CD4-positive, alpha-beta T cell treated with Interleukin-12 subunit alpha and Interleukin-12 subunit beta, for 1 hour (primary cell): ENCODE measurements at places on chromosomes 7 and 10.

- no peak for DNase-seq
Observed at GRCh38 chr10:60942134-60942787, 1.7 kb downstream of the RHOBTB1 start.

GRCh38 chr10:28704464-28705161, 27.3 kb downstream of the BAMBI start:
- no peak for DNase-seq

- DNase-seq: no peak
Observed at GRCh38 chr7:156096771-156097538, 284.7 kb upstream of the SHH start.

DNA sequence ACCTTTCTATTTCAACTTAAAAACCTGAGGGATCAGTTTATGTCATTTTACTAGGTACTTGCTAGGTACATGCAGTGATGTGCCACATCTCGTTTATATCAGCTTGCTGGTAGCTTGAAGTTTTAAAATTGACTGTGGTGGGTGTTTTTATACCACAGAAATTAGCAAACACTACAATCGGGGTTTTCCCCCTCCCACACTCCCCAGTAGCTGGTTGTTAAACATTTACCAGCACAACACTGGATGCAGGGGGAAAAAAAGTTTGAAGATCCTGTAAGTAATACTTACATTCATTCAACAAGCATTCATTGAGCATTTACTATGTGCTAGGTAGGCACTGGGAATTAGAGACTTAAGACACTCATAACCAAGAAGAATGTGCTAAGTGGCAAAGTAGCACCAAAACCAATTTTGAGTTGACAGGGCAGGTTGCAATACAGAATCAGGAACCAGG, 32.6 kb downstream of the USP6NL start:
- no peak for DNase-seq

GRCh38 chr7:45223728-45224630, 66.4 kb downstream of the RAMP3 start:
- DNase-seq: no peak

- no peak for DNase-seq
Observed at GRCh38 chr7:101608772-101609713, 20.1 kb downstream of the MYL10 start.

DNA sequence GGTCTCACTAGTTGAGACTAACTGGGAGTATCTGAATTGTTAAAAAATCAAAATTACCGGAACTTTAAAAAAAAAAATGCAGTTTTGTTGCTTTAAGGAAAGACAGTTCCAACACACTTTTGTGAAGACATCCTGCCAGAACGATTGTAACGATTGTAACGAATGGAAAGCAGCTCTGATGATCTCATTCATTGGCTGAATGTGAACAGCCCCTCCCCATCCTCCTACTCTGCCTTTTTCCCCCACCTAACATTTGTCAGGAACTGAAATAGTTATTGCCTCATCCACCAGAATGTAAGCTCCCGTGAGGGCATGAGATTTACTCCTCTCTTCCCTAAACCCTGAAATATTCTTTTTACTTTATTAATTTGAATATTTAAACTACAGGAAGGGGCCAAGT, 23.1 kb upstream of the ZC3HAV1L start:
- no peak for DNase-seq

DNA sequence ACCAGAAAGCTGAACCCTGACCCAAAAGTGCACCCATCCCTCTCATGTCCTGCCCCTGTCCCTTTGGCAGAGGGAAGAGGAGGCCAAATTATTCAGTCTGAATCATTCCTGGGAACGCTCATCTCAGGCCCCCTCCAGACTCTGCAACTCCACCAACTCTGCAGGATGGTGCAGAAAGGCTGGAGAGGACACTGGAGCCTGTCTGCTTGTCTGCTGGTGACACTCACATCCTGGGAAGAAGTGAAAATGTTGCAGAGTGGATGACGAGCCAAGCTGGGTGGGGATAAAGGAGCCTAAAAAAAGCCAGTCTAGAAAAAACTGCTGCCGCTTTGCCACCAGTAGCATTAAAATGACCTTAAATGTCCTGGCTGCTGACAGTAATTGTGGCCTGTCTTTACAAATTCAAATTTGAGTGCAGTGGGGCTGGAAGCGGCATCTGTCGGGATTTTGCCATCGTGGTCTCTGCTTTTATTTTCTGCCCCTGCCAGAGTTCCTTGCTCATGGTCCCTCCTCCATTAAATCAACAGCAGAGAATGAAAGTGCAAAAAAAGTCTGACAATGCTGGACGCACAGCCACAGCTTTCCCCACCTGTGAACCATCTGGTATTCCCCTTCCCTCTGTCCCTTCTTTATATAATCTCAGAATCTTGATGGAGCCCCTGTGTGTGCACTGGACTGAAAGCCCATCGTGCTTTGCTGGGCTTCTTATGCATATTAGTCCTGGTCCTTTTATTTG, 63.9 kb downstream of the STK17A start:
- DNase-seq: no peak

GRCh38 chr10:52956861-52957260, 184.3 kb upstream of the MBL2 start:
- no peak for DNase-seq

GRCh38 chr10:132595021-132595420, 57.4 kb downstream of the INPP5A start:
- DNase-seq: no peak

DNA sequence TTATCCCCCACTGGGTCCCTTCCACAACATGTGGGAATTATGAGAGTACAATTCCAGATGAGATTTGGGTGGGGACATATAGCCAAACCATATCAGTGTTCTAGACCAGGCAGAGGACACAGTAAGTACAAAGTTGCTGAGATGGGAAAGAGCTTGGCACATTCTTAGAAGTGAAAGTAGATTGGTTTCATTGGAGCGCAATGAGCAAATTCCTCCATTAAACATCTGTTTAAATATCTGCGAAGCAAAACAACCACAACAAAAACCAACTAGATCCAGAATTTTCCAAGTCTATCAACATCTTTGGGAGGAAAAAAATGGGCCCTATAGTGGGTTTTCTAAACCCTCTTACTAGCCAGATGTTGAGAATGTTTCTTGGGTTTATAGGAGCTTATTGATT, 80.0 kb upstream of the STEAP1B start:
- DNase-seq: no peak

DNA sequence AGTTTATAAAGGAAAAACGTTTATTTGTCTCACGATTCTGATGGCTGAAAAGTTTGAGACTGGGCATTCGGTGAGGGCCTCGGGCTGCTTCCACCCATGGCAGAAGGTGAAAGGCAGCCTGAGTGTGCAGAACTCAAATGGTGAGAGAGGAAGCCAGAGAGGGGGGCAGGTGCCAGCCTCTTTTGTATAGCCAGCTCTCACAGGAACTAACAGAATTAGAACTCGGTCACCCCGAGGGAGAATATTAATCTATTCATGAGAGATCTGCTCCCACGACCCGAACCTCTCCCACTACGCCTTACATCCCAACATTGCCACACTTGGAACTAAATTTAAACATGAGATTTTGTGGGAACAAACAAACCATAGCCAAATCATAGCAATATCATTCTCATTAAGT, 112.6 kb downstream of the ZPBP start:
- DNase-seq: no peak

DNA sequence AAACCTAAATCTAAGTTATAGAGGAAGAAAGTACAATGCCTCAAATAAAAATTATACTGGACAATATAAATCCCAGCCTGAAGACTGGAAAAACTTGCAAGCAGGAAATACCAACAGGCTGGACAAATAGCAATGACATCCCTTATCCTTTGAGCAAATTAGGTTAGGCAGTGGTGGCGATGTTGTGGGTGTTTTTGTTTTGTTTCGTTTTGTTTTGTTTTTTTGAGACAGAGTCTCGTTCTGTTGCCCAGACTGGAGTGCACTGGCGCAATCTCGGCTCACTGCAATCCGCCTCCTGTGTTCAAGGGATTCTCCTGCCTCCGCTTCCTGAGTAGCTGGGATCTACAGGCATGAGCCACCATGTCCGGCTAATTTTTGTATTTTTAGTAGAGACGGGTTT, 57.3 kb upstream of the TES start:
- DNase-seq: no peak

DNA sequence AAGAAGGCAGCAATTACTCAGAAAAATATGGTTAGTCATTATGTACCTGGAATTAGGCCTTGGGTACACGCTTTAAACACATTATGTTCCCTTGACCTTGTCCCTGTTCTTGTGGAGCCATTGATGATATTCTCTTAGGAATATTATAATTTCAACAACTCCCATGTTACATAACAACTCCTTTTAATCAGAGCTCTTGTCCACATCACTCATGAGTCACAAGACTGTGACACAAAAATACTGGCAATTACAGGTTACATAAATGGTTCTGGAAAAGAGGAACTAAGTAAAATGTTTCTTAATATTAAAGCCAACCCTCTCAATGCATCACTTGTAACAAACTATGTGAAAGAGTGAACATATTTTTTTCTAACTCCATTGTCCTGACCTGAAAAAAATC, 143.8 kb upstream of the PCLO start:
- no peak for DNase-seq

- no peak for DNase-seq
Observed at GRCh38 chr10:88978463-88978862, 12.1 kb upstream of the FAS start.

GRCh38 chr7:108627476-108628051, 57.9 kb downstream of the DNAJB9 start:
- no peak for DNase-seq

DNA sequence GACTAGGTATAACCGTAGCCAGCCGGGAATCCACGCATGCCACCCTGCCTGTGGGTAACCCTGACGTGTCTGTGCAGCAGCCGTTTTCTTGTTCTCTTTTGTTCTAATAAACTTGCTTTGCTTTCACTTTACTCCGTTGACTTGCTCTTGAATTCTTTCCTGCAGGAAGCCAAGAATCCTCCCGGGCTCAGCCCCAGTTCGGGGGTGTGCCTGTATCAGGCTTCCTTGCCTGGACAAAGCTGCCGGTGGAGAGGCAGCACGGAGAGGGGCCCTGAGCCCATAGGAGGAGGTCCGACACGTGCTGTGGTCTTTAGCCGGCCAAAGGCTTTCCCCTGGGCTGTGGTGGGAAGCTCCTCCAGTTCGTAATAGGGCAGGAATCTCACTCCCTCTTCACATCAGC, 256.5 kb upstream of the PPP2R2D start:
- no peak for DNase-seq

DNA sequence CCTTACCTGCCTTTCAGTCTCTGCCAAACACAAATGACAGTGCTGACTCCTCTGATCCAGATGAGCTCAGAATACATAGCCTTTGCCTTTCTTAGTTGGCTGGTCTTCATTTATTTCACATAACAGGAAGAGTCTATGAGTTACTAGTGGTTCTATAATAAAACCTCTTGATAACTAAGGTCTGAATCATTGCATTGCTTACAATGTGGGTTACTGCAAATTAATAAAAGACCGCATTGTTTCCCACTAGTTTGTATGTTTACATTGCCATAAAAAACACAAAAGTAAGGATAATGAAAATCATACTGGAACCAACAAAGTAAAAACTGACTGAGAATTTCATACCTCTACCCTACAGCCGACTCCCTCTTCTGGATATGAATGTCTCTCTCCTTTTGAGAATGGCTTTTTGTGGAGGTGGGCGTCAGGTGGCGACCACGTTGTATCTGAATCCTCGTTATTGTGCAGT, 62.0 kb upstream of the AKR1E2 start:
- DNase-seq: no peak
